Stimulated activated CD4-positive, alpha-beta T cell treated with anti-CD3 and anti-CD28 coated beads, Interleukin-1b, Interleukin-23, amount 100 ng/mL, for 1 hour (primary cell): ENCODE measurements at places on chromosomes 4 and X.

GRCh38 chr4:90718931-90719330 is 591.7 kb downstream of the CCSER1 start:
- no peak for DNase-seq

- DNase-seq, result no peak
Observed at GRCh38 chr4:122356317-122356808, 22.4 kb upstream of the ADAD1 start.

GRCh38 chr4:173170182-173170778 is 1.7 kb downstream of the GALNT7 start:
- DNase-seq, result no peak

GRCh38 chrX:106246511-106246910 is 78.4 kb downstream of the PWWP3B start:
- DNase-seq, result no peak

GRCh38 chr4:190017357-190018200 is 9.5 kb downstream of the FRG2 start:
- no peak for DNase-seq

DNA sequence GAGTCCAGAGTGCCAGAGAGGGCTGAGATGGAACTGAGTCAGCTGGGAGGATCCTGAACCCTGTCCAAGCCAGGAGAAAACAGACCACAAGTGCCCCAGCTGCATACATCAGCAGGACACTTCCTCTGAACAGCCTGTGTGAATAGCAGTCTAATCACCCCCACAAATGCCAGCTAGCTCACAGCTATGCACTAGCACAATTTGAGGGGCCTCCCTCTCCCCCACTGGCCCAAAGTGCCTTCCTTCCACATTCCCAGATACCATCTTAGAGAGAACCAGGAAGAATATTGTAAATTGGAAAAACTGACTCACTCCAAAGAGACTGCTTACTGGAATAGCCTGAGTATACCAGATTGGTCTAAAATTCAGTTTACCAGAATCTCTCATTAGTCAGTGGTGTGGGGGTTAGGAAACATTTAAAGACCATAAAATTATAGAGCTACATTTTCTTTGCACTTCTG is 292.6 kb upstream of the KLF3 start:
- DNase-seq, result no peak

GRCh38 chrX:44456685-44457084 is 86.0 kb downstream of the FUNDC1 start:
- no peak for DNase-seq

DNA sequence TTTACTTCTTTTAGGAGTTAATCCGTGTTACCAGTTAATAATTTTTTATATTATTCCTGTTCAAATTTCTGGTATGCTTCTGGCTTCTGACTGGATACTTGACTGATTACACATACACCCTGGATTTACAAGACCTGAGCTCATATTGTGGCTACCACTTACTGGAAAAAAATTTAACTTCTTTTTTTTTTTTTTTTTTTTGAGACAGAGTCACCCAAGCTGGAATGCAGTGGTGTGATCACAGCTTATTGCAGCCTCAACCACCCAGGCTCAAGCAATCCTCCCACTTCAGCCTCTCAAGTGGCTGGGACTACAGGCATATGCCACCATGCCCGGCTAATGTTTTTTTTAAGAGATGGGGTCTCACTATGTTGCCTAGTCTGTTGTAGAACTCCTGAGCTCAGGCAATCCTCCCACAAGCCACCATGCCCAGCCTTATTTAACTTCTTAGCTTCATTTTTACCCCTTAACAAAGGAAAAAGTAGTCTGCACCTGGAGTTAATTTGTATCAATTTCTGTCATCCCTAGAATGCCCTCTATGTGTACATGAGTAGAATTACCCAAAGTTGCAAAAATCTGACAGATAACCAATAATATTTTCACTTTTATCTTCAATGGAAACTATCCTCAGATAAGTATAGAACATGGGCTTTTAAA is 50.3 kb downstream of the TMEM165 start:
- DNase-seq, result no peak

GRCh38 chr4:112099701-112100297 is 45.5 kb upstream of the FAM241A start:
- no peak for DNase-seq

DNA sequence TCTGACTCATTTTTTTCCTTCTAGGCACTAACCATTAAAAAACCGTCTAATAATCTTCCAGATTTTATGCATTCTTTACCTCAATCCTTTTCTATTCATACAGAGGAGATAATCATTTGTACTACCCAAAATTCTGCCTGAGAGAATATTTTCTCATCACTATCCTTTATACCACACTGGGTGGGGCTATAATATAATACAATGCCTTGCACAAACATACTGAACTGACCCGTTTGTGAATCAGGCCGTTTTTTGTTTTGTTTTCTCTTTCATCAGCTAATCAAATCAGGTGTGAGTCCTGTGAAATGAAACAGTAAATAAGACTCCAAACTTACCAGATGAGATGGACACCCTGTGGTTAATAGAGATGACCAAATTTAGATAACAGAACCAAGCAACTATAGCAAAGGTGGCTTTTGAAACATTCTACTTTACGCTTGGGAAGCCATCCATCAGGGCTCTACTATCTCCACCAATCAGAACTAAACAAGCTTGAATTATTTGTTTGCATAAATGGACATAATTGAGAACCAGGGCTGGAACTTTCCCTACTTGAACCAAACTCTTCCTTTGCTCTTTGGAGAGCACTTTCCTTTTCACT is 573.0 kb downstream of the GABRG1 start:
- DNase-seq, result no peak

DNA sequence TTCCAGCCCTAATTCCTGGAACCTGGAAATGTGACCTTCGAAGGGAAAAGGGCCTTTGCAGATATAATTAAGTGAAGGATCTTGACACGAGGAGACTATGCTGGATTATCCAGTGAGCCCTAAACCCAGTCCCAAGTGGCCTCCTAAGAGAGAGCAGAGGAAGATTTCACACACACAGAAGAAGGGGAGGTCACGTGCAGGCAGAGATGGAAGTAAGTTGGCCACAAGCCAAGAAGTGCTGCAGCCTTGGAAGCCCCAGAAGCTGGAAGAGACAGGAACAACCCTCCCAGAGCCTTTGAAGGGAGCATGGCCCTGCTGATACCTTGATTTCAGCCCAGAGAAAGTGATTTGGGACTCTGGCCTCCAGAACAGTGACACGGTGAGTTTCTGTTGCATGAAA is 51.9 kb downstream of the EVC2 start:
- DNase-seq, result no peak

GRCh38 chr4:24889991-24890390 is 22.9 kb downstream of the CCDC149 start:
- DNase-seq, result no peak
